Activated gamma-delta T cell treated with anti-CD3 and anti-CD28 coated beads, Interleukin-2, amount 50 U/mL, for 16 hours (primary cell): ENCODE measurements at places on chromosomes 4 and X.

DNA sequence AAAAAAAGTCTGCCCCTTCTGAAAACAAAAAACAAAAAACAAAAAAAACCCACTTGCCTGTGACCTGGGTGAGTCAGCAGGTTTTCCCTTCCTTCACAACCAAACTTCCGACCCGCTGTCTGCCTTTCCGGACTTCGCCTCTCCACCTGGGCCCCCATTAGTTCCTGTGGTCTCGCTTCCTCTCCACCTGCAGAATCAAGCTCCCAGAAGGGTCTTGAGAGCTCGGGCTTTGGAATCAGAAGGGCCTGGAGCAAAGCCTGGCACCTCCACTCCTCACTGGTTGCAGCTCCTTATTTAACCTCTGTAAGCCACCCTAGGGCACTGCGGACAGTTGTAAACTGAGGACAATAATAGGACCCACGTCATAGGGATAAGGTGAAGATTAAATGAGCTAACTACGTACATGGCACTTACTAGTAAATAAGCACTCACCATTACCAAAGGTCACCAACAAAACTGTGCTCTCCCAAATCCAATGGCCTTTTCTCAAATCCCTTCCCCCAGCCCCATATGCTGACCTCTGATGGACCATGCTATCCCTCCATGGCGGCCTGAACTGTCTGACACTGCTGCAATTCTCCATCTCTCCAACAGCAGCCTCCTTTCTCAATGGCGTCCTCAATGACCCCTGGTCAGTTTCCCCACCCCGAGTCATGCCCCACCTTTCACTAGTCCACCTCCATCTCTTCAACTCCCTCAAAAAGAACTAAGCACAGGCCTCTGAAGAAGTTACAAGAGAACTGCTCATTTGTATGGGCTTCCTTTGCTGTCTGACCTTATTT, 64.2 kb downstream of the IRF2 start:
- peak; percentile 42 for DNase-seq

DNA sequence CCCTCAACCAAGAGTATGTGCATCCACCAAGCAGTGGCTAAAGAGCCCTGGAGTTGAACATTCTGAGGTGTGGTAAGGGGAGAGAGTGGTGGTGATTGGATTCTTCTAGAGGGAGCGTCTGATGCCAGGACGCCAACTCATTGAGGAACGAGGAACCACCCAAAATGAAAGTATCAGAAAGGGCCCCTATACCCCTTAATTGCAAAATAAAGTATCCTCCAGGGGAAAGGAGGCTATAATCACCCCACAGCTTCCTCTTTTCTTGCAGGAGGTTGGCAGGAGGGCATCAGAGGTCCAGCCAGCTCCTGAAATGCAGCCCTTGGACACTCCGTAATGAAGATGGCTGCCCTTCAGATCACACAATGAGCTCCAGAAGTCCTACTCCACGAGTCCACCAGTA, 5.3 kb upstream of the KIAA1210 start:
- DNase-seq: no peak

GRCh38 chr4:64158648-64159326, 250.5 kb downstream of the TECRL start:
- no peak for DNase-seq

GRCh38 chrX:97481228-97481627, 597.5 kb downstream of the RPA4 start:
- DNase-seq: no peak

DNA sequence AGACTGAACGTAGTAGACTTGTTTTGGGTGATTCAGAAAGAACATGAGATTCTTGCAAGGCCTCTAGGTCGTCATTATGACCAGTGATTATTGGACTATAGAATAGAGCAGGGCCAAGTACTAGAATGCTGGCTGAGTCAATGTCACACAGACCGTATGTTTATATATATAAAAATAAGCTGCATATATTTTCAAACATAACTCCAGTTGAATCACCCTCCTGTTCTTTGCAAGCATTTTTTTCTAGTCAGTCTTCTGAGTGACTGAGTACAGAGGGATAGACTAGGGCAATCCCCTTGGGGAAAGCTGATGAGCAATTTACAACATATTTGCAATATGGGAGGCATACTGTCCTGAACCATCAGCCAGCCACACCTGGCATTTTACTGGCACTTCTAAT, 48.4 kb upstream of the PRPS1 start:
- DNase-seq: no peak

DNA sequence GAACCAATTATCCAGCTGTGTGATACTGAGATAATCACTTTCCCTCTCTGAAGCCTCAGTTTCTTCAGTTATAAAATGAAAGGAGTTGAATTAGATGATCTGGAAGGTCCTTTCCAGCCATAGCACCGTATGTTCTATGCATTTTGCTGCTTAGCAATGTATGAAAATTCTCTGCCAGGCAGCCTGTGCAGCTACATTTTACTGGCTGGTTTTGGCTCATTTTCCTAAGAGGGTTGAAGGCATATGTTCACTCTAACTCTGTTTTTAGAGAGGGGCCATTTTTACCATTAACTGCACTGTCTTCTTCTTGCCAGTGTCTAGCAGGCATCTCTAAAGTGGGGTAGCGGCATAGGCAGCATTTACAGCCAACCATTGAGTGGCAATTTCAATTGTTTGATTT, 26.1 kb downstream of the TRPC5 start:
- no peak for DNase-seq

GRCh38 chrX:144295921-144296320, 412.1 kb downstream of the UBE2NL start:
- DNase-seq: no peak
